ENCODE measurements at places on chromosomes 5 and 9.

GRCh38 chr5:17405976-17406375 lies 92.1 kb upstream of the TAF11L2 start:
- no peak for DNase-seq

- DNase-seq = no peak
Observed at GRCh38 chr5:147396070-147396823, 113.6 kb downstream of the DPYSL3 start.

DNA sequence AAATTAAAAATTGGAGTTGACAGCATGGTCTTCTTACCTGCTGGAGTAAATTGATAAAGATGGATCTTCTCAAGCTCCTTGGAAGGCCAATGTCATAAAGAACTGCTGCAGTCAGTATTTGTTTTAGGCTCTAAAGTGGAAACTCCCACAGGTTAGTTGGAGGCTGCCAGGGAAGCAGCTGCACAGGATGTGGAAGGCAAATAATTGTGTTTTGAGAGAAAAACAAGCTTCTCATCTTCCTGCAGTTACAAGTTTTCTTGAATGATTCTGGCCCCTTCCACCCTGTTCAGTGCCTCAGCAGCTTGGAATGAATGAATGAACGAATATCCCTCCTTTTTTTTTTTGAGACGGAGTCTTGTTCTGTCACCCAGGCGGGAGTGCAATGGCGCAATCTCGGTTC lies 13.9 kb downstream of the MROH2B start:
- DNase-seq = no peak

GRCh38 chr5:78738693-78739300 lies 90.2 kb upstream of the LHFPL2 start:
- no peak for DNase-seq

DNA sequence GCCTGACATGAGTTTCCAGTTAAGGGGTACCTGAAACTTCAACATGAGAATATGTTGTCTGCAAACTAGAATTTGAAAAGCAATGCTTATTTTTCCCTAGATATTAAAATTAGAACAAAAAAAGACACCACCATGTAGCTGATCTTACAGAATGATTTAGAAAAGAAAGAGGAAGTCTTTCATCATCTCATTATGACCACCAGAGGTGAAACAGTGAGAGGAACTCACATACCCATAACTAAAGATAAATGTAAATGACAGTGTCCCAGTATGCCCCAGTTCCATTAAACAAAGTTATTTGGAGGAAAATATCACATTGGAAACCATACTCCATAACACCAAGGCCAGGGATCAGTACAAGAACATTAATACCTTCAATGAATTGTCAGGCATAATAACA lies 6.9 kb downstream of the TAF7 start:
- no peak for DNase-seq

DNA sequence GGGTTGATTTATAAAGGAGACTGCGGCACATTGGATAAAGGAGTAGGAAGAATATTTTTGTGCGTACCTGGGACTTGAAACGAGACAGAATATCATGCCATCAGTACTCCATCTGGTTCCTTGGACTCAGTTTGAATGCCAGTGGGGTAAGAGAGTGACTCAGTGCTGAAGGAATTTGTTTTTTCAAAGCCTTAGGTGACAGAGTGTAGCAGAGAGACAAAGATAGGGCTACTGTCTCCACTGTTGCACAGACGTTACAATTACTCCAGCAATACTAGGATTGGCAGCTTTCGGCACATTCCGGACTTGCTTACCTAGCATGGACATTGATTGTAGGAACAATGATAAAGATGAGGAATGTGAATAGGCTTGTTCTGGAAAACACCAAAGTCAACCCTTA lies 250.7 kb downstream of the KCTD16 start:
- DNase-seq = no peak

Measured in AG09319 (cell line).